Left renal pelvis (tissue), 4 donors: ENCODE measurements at places on chromosomes 1 and 21.

DNA sequence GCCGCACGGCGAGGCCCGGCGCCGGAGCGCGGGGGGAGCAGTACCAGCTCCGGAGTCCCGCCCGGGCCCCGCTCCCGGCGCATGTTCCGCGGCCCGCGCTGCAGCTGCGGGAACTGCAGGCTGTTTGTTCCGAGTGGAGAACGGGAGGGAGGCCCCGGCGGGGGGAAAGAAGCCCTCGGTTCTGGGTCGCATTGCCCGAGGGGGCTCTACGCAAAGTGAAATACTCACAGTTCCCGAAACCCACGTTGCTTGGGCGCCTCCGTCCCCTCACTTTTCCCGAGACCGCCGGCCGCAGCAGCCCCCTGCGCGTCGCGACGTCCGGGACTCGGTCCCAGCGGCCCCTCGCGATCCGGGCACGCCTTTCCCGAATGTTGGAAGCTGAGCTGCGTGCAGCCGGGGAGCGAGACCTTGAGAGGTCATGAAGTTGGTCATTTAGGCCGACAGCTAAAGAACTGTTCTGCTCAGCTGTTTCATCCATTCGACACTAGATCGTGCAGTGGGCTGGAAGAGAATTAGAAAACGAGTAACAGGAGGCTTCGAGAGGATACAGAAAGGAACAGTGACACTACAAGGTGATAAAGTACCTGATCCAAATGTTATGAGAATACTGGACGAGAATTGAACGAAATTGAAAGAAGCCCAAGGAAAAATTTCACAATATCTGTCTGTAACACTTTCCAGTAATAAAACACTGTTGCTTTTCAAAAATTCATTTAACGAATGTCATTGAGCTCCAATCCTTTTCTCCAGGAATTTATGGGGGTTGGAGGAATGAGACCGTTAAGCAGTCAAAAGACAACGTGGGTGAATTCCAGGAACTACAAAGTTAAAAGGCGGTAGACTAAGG lies 657 bp upstream of the LIN9 start:
- peak; percentile 16 for DNase-seq

DNA sequence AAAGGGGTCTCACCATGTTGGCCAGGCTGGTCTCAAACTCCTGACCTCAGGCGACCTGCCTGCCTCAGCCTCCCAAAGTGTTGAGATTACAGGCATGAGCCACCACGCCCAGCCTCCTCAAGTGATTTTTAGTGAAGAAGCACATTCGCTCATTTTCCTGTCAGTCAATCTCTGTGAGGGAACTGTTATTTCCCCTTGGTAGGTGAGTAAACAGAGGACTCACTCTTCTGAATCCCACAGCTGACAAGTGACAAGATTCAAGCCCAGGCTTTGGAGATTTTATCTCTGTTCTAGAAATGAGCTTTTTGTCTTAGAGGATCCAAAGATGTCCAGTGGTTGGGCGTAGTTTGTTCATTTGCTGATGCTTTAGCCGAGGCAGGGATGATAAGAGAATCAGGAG lies 43.9 kb upstream of the TACSTD2 start:
- DNase-seq, result no peak

- DNase-seq, result no peak
Measured at GRCh38 chr1:21604208-21604957, 64.8 kb downstream of the RAP1GAP start.

DNA sequence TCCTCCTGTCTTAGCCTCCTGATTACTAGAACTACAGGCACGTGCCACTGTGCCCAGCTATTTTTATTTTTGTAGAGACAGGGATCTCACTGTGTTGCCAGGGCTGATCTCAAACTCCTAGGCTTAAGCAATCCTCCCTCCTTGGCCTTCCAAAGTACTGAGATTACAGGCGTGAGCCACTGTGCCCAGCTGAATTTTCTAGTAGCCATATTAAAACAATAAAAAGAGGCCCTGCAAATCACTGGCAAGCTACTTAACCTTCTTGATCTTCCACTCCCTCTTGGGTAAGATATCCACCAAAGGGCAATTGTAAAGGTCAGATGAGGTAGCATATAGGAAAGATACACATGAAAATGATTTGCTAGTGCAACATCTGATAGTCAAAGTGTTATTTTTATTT lies 65.6 kb upstream of the SRSF10 start:
- no peak for DNase-seq

DNA sequence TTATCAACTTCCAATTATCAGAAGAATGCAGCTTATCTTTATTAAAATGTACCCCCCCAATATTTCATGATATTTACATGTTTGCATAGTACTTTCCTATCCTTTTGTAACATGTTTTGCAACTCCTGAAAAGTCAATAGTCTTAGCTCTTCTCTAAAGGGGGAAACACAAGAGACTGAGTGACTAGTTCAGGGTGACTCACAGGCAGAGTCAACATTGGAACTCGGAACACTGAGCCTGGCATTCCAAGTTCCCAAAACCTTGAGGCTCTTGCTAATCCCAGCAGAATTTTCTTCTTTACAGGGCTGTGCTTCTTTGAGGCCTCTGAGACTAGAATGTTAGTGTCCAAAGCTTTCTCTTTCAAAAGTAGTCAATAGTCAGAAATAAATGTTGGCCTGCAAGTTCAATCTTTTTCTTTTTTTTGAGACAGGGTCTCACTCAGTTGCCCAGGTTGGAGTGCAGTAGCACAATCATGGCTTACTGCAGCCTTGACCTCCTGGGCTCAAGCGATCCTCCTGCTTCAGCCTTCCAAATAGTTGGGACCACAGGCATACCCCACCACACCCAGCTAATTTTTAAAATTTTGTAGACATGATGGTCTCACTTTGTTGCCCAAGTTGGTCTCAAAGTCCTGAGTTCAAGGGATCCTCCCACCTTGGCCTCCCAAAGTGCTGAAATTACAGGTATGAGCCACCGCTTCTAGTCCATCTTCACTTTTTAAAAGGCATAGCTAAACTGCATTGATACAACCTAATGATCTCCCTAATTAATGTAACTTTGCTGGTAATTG lies 37.5 kb downstream of the ZNF281 start:
- no peak for DNase-seq
